ENCODE measurements at places on chromosomes 2 and 18.

DNA sequence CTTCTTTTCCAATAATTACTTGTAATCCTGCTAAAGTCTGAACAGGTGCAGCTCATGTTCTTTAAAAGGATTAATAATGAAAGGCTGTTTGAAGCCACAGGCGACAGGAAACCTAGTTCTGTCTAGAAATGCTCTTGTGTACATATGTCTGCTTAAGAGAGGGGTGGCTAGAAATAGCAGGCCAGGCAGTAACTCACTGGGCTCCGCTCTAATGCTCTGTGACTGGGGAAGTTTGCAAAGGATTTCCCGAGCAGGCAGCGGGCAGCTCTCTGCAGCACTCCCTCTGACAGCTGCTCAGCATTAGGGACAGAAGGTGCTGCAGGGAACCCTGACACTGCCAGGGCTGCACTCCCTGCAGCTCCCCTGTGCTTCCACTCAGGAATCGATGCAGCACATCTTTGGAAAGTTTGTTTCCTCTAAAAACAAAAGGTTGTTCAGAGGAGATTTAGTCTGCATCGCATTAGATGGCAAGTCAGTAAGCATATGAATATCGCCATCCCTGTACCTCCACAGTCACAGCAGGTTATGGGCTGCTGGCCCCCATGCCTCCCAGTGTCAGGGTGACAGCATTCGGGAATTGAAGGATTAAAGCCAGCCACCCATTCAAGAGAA, 33.1 kb upstream of the TTC39C start:
- DNase-seq, result no peak

GRCh38 chr2:127763776-127764175, 47.2 kb downstream of the WDR33 start:
- DNase-seq, result peak; percentile 47

DNA sequence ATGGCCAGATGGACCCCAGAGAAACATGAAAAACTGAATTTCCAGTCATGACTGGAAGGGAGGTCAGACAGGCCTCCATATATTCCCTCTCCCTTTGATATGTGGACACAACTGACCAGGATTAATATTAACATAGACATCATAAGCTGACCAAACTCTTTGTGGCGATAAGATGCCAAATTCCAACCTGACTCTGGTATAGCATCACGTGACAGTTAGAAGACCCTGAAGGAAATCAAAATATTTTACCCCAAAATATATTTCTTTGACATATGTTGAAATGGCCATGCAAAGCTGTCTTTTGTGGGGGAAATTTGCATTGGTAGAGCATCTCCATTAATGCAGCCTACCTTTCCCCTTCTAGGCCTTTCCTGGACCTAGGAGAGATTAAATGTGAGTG, 36.7 kb downstream of the ST6GAL2 start:
- no peak for DNase-seq

GRCh38 chr18:37529863-37530262, 35.7 kb downstream of the CELF4 start:
- DNase-seq, result no peak

DNA sequence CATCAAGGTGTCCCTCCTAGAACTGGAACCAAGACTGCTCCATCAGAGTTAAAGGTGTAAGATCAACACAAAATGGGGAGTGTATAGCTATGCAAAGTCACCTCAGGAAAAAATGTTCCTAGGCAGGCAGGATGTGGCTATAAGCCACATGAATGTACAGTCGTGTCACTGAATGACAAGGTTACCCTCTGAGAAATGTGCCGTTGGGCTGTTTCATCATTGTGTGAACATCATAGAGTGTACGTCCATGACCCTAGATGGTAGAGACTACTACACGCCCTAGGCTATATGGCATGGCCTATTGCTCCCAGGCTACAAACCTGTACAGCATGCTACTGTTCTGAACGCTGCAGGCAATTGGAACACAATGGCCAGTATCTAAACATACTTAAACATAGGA, 24.5 kb downstream of the TYMS start:
- DNase-seq, result no peak

Measured in fibroblast of the aortic adventitia (primary cell).